ENCODE measurements at places on chromosomes 6 and 20. TPM values are rescaled to one million over a fixed set of nuclear protein-coding genes. Genes with fewer than 3 reads are reported as not detected.

The PHACTR3 gene
- not detected for total RNA-seq

The ZNF311 gene
- 1.9 TPM for total RNA-seq

The FAM184A gene
- 7.6 TPM for total RNA-seq

The REPS1 gene
- 97.1 TPM for total RNA-seq

The CALHM4 gene
- 0.57 TPM for total RNA-seq

The HLA-DRB1 gene
- 22.1 TPM for total RNA-seq

The C2 gene
- total RNA-seq, result 7.9 TPM

All from prostate gland (tissue), 2 donors.